ENCODE measurements at places on chromosomes 1 and 21.
A peak's percentile ranks its signal among the peaks of the same experiment; 100 is the strongest.

- no peak for DNase-seq
Observed at GRCh38 chr1:23646091-23646490, 45.5 kb upstream of the RPL11 start.

- no peak for DNase-seq
Observed at GRCh38 chr1:181296180-181296579, 187.1 kb upstream of the CACNA1E start.

GRCh38 chr1:16717336-16718098, 22.8 kb upstream of the RNU1-4 start:
- DNase-seq, result peak; percentile 34

GRCh38 chr21:45877821-45878469, 103.6 kb upstream of the COL6A1 start:
- DNase-seq, result peak; percentile 55

GRCh38 chr1:108149796-108150467, 50.2 kb downstream of the SLC25A24 start:
- DNase-seq, result peak; percentile 46

- peak; percentile 53 for DNase-seq
Observed at GRCh38 chr1:223704921-223705878, 7.1 kb upstream of the CAPN2 start.

GRCh38 chr21:34544032-34544496, 32.1 kb upstream of the KCNE1 start:
- DNase-seq, result peak; percentile 93

DNA sequence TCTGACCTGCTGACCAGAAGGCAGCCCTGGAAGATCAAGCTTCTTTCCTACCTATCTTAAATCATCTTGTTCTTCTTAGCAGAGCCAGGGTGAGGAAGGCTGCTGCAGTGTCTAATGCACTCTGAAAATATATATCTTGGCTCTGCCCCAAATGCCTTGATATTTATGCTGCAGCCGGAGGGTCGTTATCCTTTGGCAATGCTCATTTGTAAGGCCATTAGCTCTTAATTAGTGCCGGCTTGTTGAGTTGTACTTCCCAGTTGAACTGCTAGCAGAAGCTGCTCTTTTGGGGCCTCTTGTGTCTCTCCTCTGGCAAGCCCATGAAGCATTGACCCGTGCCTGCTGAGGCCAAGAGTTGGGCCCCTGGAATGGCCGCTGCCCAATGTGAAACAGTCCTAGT, 4.2 kb upstream of the GNL2 start:
- no peak for DNase-seq

DNA sequence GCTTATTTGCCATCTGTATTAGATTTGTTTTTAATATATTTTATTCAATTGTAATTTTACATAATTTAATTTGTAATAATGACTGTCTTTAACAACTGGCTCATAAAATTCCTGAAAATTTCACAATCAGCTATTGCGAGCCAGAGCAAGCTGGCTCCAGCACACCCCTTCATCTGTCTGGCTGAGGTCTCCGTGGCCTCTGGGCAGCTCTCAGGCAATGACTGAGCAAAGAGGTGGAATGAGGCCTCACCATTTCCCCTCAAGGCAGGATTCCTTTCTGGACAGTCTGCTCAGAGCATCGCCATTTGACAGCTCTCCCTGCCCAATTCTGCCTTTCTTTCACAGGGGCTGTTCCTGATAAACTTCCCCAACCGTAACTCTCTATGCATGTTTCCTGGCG, 5.8 kb upstream of the KANK4 start:
- DNase-seq, result peak; percentile 37

Measured in choroid plexus epithelial cell (primary cell).